Ovary (tissue), 10 donors: ENCODE measurements at places on chromosomes 1 and 21. TPM values are rescaled to one million over a fixed set of nuclear protein-coding genes. Genes with fewer than 3 reads are reported as not detected.

The ZBTB37 gene
- 14.9 TPM for total RNA-seq

The HSD3B1 gene
- total RNA-seq: not detected

The OPTC gene
- not detected for total RNA-seq

The KCNA2 gene
- total RNA-seq: 0.65 TPM

The ACTL8 gene
- not detected for total RNA-seq

- no peak for DNase-seq
- peaks cover 10% of the 10 kb centered on the region for H3K4me1 ChIP-seq
- no peak overlapping the region for H3K27ac ChIP-seq
- H3K36me3 ChIP-seq: no peaks in the 10 kb centered on the region
- H3K4me3 ChIP-seq: no peak overlapping the region
Measured at GRCh38 chr1:153745417-153745816, 17.6 kb downstream of the INTS3 start.

GRCh38 chr1:174812016-174812415 lies 187.7 kb upstream of the CACYBP start:
- H3K27me3 ChIP-seq: no peaks in the 10 kb centered on the region
- no peaks in the 10 kb centered on the region for H3K4me1 ChIP-seq
- no peaks in the 10 kb centered on the region for H3K36me3 ChIP-seq
- H3K27ac ChIP-seq: no peak overlapping the region
- H3K4me3 ChIP-seq: no peak overlapping the region
- DNase-seq: no peak
